Memory B cell (primary cell): ENCODE measurements at places on chromosomes 16 and 17.

GRCh38 chr17:77724876-77725615 is 233.5 kb upstream of the TNRC6C start:
- no peak for DNase-seq

DNA sequence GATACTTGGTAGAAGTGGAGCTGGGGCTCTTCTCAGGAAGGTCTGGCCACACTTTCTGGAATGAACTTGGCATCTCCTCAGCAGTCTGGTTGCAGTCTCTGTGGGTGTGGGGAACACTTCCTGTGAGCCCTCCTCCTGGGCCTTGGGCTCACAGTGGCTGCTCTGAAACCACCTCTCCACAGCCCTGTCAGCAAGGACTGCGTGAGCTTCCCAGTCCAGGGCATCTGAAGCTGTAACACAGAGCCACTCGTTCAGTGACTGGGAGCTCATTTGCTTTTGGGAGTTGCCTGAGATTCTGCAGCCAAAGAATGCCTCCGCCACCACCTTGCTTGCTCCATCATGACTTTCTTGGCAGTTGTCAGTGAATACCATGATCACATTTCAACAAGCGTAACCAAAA is 60.0 kb downstream of the CLEC16A start:
- DNase-seq, result no peak

- peak; percentile 65 for DNase-seq
Measured at GRCh38 chr16:28140788-28141618, 70.8 kb downstream of the XPO6 start.

DNA sequence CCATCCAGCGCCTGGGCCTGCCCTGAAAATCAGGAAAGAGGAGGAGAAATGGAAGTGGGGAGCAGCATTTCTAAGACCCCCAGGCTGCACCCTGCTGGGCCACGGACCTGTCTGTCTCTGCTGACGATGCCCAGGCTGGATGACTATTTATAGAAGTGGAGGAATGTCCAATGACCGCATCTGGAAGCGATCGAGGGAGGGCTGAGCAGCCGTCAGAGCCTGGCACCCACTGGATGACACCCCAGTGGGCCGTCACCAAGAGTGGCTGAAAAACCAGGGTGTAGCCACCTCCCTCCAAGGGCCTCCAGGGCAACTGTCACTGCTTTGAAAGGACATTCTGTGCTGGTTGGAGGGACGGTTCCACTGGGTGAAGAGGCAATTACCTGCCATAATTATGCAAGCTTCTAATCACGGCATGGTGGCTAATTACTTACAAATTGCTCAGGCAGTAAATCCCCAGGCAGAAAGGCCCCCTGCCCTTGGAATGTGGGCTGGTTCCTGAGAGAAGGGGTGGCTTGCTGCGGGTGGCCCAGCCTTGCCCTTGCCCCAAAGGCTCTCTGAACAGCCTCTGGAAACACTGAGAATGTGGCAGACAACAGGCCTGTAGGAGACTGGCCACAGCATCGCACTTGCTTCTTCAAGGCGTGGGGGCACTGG is 332.1 kb downstream of the C16orf95 start:
- no peak for DNase-seq

GRCh38 chr16:3173892-3174617 is 13.9 kb upstream of the OR1F1 start:
- DNase-seq, result no peak

DNA sequence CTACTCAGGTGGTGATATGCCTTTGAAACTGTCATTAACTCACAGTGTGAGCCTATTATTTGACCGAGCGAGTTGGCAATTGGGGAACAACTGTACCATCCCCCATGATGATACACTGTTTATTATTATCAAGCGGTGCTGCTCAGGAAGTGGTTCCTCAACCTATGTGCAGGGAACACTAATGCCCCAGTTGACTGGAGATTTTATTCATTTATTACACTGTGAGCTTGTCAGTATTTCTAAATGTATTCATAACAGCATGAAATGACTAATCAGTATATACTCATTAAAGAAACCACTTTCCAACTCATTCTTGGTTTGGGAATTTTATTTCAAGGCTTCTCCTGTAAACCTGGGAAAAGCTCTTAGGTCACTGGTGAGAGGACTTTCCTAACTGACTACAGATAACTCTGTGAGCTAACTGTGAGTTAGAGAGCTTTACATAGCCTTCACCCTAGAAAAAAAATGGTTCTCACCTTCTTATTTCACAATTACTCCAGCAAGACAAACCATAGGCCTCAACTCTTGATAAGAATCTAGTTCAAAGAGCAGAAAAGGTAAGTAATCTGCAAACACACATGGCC is 42.4 kb downstream of the NXPH3 start:
- DNase-seq, result no peak

DNA sequence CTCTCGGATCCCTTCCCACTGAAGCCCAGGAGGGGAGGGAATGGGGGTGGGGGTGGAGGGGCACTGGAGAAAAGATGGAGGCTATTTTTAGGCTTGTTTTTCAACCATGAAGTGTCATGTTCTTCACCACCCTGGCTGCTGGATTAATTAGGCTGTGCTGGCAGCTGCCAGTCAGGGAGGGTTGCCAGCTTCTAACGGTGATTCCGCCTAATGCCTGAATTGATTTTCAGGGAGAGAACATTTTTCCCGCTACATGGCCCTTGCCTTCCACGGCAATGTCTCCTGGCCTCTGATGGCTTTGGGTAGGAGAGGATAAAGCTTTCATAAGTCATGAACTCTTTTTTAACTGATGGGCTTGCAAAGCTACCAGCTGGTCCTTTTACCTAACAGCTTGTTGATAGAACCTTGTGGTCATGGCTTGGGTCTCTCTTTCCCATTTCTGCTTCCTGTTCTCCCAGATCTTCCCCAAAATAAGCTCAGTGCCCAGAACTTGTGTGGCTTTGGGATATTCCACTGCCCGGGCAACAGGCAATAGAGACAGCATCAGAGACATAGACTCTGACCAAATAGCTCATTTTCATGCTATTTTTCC is 167.4 kb downstream of the PITPNC1 start:
- no peak for DNase-seq

DNA sequence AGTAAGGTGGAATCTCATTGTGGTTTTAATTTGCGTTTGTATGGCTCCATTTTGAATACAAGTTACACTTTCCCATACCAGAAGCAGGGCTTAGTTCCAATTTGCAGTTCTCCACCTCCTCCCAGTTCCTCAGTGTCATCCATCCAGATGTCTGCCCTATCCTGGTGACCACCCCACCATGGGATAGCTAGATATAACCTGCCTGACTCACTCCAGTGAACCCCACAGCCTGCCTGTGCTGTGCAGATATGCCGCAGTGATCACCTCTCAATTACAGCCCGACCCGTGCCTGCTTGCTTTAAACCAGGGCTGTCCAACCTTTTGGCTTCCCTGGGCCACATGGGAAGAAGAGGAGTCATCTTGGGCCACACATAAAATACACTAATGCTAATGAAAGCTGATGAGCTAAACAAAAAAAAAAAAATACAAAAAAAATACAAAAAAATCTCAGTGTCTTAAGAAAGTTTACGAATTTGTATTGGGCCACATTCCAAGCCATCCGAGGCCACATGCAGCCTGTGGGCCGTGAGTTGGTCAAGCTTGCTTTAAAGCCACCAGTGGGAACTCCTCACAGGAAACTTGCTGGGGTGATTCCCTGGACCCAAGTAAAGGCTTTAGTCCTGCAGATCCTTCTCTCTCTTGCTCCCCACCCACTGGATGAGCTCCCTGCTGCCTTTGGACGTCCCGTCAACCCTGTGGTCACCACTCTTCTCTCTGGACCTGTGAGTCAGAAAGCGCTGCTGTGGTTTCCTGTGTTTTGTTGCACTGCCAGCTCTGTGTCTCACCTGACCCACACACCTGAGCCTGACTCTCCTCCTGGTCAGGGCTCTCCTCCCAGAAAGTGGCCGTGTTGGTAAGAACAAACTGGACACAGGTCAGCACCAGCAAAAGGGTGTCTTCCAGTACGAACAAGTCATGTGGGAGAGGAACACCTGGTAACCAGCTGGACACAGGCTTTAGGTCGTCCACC is 83.0 kb downstream of the EMP2 start:
- DNase-seq, result no peak

DNA sequence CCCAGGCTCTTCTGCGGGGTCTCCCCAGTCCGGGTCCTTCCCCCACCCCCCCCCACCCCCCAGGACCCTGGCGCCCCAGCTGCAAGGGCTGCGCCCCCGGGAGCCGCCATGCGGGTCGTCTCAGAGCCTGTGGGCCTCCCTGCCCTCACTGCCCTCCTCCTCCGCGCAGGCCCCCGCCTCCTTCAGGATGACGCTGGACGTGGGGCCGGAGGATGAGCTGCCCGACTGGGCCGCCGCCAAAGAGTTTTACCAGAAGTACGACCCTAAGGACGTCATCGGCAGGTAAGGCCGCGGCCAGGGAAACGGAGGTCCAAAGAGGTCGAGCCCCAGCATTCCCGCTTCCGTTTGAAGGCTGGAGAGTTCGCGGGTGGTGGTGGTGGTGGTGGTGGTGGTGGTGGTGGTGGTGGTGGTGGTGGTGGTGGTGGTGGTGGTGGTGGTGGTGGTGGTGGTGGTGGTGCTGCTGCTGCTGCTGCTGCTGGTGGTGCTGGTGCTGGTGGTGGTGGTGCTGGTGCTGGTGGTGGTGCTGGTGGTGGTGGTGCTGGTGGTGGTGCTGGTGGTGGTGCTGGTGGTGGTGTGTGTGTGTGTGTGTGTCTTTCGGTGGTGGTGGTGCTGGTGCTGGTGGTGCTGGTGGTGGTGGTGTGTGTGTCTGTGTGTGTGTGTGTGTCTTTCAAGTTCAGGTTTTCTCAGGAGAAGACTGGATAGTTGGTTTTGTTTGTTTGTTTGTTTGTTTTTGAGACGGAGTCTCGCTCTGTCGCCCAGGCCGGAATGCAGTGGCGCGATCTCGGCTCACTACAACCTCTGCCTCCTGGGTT is 615 bp downstream of the PHKG2 start:
- DNase-seq, result no peak

- no peak for DNase-seq
Measured at GRCh38 chr16:9389543-9390207, 298.2 kb downstream of the HAPSTR1 start.

GRCh38 chr16:75477680-75478473 is 13.4 kb upstream of the TMEM170A start:
- DNase-seq, result no peak

DNA sequence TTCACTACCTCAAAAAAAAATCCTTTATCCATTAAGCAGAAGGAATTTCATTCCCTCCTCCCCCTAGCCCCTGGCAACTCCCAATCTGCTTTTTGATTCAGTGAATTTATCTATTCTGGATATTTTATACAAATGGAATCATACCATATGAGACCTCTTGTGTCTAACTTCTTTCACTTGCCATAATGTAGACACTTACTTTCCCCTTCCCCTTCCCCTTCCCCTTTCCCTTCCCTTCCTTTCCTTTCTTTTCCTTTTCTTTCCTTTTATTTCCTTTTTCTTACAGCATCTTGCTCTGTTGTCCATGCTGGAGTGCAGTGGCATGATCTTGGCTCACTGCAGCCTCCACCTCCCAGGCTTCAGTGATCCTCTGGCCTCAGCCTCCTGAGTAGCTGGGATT is 50.5 kb downstream of the PSMD12 start:
- no peak for DNase-seq

GRCh38 chr16:3096362-3096761 is 2.7 kb downstream of the ZSCAN10 start:
- no peak for DNase-seq

DNA sequence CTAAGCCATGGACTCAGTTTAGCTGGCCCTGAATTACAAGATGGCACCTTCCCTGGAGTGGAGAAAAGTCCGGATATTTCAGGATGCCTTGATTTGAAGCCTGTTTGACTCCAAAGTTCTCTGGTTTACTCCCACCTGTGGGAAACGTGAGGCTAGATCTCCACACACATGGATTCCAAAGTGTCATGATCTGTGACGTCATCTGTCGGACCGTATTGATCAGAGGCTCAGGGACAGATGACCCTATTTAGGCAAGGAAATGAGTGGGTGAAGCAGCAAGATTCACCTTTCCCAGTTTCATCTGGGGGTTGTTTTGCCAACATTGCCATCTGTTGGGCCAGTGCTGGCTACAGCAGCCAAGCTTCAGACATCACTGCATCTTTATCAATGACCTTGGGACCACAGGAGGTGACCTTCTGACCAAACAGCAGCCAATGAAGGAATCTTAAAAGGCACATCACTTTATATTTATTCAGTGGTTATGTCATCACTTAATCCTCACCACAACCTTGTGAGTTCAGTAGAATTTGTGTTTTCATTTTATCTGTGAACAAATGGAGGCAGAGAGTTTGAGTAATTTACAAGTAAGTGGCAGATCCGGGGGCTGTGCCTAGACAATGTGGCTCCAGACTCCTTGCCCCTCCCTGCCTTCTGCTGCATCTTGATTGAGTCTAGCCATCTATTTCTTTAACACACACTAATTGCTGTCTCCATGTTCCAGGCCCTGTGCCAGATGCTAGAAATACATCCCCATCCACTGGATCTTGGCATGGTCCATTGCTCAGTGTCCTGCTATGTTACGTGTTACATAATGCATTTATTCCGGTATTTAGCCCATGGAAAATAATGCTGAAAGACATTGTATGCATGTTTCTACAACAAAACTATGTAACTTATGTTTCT is 1.5 kb upstream of the CDH13 start:
- DNase-seq, result no peak
